ENCODE measurements at places on chromosomes 5 and 9. TPM values are rescaled to one million over a fixed set of nuclear protein-coding genes. Genes with fewer than 3 reads are reported as not detected.

DNA sequence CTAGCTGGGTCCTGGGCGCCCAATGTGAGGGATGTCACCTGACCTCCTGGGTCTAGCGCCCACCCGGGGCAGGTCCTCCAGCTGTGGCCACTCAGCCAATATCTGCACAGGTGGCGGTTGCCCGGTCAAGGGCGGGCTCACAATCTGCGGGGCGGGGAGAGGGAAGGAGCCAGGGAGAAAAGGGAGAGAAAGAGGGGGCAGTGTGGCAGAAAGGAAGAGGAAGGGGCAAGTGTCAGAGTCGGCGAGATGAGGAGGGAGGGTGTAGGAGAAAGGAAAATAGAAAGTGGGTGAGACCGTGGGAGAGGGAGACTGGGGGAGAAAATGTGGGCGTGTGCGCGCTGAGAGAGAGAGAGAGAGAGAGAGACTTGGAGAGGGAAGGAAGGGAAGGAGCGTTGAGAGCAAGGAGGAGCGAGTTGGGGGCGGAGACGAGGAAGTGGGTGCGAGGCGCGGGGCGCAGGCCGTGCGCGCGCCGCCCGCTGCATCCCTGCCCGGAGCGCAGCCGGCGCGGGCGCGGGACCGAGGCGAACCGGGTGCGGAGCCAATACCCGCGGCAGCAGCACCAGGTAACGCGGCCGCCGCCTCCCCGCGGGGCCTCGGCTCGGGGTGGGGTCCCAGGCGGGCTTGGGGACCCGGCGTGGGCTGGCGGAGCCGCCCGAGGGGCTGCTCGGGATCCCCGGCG is at the start of gene HRH2:
HRH2 (plus strand) TSS at position 479 of the 679 bp plus-strand sequence. CDS start 25,163 bp downstream, outside the sequence.
- no peaks in the 10 kb centered on the region for H3K36me3 ChIP-seq
- H3K4me3 ChIP-seq: no peak within 1 kb of the TSS
- no peak within 1 kb of the TSS for H3K27ac ChIP-seq
- no peaks in the 10 kb centered on the region for H3K4me1 ChIP-seq
- H3K27me3 ChIP-seq: no peaks in the 10 kb centered on the region

DNA sequence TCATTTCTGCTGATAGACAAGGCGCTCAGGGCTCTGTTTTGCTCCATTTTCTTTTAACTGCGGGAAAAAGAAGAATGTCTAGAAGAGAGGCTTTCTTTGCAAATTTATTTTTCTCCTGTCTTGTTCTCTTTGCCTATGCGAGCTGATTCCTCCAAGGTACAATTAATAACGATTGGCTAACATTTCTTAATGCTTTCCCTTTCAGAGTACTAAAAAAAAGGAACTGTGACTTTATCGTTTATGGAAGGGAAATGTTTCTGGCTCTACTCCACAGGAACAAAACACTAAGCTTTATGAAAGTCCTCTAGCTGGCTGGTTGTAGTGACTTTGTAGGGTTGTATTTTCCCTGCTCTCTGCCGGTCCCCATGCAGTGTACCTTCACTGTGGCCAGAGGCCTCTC is 11.7 kb downstream of the NSG2 start:
- no peak overlapping the region for H3K4me3 ChIP-seq
- H3K27me3 ChIP-seq: no peaks in the 10 kb centered on the region
- no peaks in the 10 kb centered on the region for H3K4me1 ChIP-seq
- no peak overlapping the region for H3K27ac ChIP-seq

- H3K27ac ChIP-seq: no peak overlapping the region
- no peak for DNase-seq
- H3K4me1 ChIP-seq: no peaks in the 10 kb centered on the region
- H3K36me3 ChIP-seq: no peaks in the 10 kb centered on the region
- H3K4me3 ChIP-seq: no peak overlapping the region
These were observed 61.4 kb downstream of the UGCG start for GRCh38 chr9:111957856-111958631.

DNA sequence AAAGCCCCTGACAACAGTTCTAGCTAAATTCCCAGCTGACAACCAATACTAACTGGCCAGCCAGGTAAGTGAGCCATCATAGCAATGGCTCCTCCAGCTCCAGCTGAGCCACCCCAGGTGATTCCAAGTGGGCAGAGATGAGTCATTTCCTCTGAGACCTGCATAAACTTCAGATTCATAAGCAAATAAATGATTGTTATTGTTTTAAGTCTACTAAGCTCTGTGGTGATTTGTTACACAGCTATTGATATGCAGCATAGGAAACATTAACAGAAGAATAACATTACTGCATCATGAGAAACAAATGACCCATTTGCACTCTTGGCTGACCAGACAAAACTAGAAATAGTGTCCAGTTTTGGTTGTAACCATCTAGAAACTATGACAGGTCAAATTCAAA is 60.3 kb downstream of the TTC39B start:
- no peaks in the 10 kb centered on the region for H3K27me3 ChIP-seq
- no peaks in the 10 kb centered on the region for H3K36me3 ChIP-seq
- H3K4me3 ChIP-seq: no peak overlapping the region
- no peak for DNase-seq
- H3K27ac ChIP-seq: no peak overlapping the region

ACTBL2 gene
- total RNA-seq: not detected

FAM163B gene
- total RNA-seq: not detected

All from uterus (tissue), 4 donors.